ENCODE measurements at places on chromosomes 2 and 18.
A peak's percentile ranks its signal among the peaks of the same experiment; 100 is the strongest.

- no peak for DNase-seq
Observed at GRCh38 chr2:234483568-234484251, 13.2 kb downstream of the ARL4C start.

- DNase-seq: peak; percentile 74
Observed at GRCh38 chr2:189751080-189751658, 11.4 kb downstream of the OSGEPL1 start.

DNA sequence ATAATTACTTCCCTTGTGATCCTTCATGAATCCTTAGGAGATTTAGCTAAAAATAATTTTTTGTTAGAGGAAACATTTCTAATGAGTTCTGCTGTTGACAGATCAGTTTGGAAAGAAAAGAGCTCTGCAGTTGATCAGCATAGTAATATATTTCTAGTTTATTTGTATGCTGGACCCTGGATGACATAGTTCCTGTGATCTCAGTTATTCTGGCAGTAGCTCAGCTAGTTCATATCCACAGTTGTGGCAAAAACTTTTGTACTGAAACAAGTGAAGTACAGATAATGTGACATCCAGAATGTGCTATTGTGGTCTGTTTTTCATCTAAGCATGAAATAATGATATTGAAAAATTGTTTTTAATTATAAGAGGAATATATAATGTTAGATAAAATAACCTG lies 33.7 kb downstream of the ABI2 start:
- DNase-seq: no peak

DNA sequence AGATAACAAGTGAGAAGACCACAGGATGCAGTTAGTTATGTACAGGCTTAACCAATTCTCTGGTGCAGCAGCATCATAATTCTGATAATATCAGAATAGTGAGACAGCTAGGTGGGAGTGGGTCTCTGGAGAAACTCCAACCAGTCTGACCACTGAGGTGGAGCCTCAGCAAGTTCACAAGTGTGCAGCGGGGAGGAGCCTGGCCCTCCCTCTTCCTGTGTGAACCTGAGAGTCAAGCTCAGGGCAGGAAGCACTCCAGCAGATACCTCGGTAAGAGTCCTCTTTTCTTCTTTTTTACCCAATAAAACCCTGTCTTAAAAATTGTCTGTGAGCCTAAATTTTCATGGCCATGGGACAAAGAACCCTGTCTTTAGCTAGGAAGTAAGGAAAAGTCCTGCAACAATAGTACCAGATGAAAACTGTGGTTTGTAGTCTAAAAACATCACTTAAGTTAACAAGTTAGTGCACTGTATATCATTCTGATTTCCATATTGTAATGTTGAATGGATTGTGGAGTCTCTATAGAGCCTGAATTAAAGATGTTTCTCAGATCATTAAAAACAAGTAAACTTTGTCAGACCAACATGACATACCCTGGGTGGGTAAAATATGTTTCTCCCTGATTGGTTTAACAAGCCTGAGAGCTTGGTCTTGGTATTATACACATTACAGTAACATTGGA lies 370.8 kb downstream of the TMEM182 start:
- DNase-seq: no peak

- no peak for DNase-seq
Observed at GRCh38 chr2:66689456-66690051, 254.6 kb downstream of the MEIS1 start.

DNA sequence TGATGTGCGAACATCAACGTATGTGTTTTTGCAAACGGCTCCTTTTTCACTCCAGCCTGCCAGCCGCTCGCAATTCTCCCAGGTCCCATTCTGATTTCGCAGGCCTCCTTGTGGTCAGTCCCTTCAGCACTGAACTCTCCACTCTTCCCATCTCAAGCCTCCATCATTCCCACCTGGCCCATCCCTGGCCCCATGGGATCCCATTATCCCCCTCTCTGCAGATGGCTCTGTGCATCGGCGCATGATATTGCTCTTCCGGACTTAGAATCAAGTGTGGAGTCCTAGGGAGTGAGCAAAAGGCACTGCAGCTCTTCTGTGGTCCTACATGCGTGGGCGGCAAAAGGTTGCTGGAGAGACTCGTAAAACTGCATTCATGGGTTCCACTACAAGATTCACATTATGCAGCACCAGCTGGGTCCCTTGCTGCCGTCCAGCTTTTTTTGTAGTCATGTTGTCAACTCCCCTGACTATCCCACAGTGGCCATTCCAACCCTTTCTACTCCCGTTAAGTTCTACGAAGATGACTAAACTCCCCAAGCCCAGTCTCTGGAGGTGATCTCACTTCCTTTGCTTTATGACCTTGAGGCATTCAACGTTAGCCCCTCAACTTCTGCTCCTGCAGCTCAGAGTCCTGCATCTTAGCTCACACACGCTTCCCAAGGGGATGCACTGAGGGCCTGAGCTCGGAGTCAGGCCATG lies 125.3 kb upstream of the NRP2 start:
- no peak for DNase-seq
